Stimulated activated CD4-positive, alpha-beta T cell treated with anti-CD3 and anti-CD28 coated beads, Interleukin-1b, Interleukin-23, amount 100 ng/mL, for 1 hour (primary cell): ENCODE measurements at places on chromosomes 6 and 20.

GRCh38 chr6:16575655-16576054 is 185.6 kb downstream of the ATXN1 start:
- no peak for DNase-seq

DNA sequence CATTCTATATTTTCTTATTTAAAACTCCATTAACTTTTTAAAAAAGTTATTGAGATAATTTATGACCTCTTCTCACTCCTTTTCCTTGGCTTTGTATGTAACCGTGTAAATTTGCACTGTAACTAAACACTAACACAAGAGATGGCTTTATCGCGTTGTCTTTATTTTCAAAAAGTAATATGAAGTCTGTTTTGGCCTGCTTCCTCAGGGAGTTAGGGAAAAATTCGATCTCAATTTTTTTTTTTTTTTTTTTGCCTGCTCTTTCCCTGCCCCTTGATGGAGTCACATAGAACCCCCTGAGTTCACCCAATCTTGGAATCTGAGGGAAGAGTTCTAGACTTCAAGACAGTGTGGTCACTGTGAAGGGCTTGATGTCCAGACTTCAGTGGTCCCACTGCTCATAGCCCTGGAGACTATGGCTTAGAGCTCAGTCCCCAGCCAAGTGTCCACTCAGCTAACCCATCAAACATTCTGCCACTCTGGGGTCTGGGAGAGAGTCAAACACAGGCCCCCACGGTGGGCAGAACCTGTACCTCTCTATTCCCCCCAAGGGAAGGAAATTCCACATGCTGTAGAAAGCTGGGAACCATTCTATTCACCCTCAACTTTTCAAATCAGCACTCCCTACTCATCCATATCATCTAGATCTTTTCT is 15.7 kb upstream of the TBC1D22B start:
- DNase-seq, result no peak

DNA sequence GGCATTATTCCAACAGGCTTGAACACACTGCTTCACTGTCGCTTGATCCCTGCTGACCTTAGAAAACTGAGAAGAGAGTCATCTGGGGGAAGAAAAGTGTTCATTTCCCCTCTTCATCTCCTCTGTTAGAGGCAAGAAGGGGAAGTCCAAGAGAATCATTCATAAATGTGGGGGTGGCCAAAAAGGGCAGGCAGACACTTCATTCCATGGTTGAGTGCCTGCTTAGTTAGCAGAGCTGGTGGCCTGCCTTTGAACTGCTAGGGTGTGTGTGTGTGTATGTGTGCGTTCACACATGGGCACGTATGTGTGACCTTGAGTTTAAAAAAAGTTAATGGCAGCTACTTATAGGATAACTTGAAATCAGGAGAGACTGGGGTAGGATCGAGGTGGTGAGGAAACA is 39.4 kb upstream of the RFPL4B start:
- DNase-seq, result no peak

- DNase-seq, result no peak
Observed at GRCh38 chr6:15912505-15913400, 216.1 kb upstream of the MYLIP start.

DNA sequence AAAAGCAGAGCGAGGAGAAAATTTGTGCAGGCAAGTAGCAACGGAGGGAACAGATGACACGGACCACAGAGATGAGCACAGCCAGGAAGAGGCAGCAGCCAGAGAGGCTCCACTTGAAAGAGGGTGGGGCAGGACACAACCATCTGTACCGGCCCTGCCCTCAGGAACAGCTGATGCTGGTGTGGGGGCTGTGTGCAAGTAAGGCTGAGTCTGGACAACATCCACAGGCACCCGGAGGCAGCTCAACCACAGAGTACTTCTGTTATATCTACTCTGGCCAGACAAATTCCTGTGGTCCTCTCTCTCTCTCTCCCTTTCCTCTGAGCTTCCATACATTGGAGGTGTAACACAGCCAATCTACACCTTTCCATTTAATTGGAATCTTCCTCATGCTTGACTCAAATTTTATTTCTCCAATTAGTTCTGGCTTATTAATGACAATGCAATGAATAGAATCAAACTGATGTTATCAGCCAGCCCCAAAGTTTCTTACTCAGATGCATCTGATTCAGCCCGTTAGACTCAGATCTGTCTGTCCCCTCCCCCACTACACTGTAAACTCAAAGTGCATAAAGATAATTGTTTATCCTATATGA is 24.9 kb downstream of the KIF13A start:
- DNase-seq, result no peak

GRCh38 chr6:150290429-150290828 is 78.4 kb upstream of the IYD start:
- no peak for DNase-seq

DNA sequence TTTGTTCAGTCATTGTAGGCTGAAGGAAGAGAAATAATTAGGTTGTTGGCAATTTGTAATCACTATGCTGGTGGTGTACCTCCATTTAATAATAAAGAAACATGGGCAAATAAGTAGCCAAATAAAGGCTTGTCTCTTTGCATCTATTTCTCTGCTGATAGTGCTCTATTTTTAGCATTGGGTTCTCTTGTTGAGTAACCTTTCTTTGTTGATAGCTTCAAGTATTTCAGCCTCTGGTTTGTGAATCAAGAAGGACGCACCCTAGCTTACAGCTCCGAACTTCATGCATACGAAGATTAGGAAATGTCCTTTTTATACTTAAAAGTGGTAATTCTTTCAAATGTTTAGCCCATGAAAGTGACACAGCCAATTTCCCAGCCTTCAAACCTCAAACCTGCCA is 2.6 kb downstream of the PPP1R14C start:
- DNase-seq, result no peak

DNA sequence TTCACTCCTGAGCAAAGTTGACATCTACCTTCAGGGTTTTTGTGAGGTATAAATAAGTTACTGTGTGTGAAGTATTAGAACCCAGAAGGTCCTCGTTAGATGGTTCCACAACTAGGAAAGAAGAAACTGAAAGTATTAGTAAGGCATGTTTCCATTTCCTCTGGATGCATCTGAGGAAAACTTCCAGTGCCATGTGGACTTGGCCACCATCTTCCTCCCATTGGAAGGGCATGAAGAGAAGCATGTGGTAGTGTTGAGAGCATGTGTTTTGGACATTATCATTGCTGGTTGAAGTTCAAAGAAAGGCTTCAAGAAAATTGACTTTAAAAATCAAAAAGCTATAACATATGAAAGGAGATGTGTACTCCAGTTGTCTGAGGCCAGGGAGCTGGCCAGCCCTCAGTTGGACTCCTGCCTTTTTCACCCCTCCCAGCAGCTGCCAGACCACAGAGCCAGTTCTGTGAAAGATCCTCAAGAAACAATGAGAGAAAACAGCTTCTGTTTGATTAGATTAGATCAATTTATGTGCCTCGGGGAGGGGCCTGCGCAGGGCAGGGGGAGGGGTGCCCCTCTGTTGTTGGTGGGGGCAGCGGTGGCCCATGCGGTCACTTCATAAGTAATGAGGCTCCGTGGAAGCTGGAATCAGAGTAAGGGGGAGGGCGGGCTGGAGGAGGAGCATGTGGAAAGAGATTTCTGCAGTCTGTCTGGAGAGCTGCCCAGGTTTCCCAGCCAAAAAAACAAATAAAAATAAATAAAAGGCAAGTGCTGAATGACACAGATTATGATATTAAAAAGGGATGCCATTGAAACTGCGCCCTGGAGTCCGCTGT is 154.0 kb downstream of the JARID2 start:
- DNase-seq, result no peak

- no peak for DNase-seq
Observed at GRCh38 chr20:51456511-51457509, 85.7 kb downstream of the NFATC2 start.

DNA sequence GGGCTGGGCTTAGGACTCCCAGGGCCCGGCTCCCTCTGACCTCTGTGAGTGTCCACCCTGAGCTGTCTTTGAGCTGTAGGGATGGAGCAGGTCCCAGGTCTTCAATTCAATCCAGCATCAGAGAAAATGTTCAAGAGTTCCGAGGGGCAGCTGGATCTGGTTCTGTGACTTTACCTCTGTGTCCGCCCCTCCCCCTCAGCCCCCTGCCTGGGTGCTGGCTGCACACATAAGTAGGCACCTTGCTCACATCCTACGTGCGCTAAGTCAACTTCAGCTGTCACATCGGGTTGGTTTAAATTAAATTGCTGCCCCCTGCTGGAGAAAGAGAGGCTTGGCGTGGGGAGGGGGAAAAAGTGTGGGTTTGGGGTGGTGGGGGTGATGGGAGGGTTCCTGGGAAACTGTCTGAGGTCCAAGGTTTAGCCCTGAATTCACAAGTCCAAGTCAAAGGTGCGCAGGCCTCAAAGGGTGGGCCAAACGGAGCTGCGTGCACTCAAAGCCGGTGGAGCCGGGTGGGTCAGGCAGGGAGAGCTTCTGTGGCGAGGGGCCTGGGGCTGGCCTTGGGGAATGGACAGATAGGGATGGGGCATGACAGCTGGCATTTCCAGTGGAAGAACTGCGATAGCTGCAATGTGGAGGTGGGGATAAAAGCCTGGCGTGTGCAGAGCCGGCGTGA is 3.0 kb downstream of the WFDC5 start:
- DNase-seq, result no peak

DNA sequence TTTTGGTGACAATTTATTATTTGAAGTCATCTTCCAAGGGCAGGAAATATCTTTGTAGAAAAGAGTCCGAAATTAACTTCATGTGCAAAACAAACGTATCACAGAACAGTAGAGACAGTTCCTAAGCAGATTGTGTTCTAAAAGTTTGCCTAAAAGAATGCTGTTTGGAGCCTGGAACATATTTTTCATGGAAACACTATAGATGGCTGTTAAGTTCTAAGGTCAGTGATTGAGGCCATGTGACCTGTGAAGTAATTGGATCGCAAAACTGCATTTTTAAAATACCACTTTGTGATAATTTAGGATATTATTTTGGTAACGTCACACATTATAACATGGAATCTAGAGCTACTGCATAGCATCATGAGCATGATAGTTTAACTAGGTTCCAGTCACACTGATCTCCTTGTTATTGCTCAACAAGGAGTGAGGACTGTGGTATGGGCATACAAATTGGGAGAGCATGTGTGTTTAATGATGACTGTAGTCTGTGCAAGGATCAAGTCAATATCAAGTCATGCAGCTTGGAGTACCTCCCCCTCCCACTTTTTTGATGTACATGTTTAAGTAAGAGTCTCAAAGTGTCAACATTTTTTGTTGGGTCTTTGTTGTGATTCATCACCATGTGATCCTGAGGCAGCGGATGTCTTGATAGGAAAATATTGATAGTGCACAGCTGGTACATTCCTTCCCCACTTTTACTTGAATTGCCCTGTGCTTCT is 609.3 kb upstream of the CITED2 start:
- no peak for DNase-seq

GRCh38 chr20:63968928-63969760 is 586 bp downstream of the ZNF512B start:
- DNase-seq, result no peak

GRCh38 chr20:63641146-63641791 is 12.0 kb downstream of the STMN3 start:
- no peak for DNase-seq
